Right ventricle myocardium inferior (tissue), 1 donor: ENCODE measurements at places on chromosomes 1 and 21.

DNA sequence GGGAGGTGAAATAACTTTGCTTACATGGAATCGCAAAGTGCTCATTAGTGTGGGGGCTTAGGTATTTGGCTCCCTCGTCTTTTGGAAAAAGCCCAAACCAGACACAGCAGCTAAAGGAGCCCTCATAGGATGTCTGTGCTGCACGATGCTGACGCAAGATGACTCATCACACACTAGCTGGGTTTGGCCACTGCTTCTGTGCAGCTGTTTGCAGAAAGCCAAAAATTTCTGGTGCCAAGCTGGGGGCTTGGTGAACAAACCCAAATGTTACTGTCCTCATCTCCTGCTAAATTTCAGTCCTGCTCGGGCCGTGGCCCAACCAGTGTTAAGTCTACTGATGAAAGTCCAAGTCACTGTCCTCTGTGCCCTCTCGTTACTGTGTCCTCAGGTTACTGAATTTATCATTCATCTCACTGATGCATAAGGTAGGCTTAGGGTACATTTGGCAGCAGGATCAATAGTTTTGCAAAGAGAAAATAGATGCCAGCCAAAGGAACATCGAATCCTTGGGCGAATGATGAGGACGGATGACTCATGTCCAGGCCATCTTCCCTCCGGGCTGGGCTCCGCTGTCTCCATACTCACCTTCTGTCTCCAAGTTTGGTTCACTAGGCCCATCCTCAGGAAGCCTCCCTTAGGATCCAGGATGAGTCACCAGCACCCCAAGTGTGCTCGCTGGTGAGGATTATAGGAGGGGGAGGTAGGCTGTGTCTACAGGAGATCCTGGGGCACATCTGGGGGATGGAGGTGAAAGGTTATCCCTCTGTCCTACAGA lies 177.7 kb downstream of the ADSS2 start:
- peak; percentile 70 for DNase-seq

DNA sequence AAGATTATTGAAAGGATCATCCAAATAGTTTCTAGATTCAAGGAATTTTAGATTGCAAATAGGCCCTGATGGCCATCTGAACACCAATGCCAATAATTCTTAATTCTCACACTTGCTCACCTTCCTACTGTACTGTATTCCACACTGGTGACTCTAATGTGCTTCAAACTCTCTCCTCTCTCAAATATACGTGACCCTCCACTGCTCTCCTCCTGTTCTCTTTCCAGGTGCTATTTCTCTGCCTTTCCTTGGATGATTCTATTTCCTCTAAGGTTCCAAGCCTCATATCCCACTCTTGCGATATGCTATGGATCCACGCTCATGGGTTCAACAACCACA lies 28.6 kb downstream of the KMO start:
- no peak for DNase-seq

DNA sequence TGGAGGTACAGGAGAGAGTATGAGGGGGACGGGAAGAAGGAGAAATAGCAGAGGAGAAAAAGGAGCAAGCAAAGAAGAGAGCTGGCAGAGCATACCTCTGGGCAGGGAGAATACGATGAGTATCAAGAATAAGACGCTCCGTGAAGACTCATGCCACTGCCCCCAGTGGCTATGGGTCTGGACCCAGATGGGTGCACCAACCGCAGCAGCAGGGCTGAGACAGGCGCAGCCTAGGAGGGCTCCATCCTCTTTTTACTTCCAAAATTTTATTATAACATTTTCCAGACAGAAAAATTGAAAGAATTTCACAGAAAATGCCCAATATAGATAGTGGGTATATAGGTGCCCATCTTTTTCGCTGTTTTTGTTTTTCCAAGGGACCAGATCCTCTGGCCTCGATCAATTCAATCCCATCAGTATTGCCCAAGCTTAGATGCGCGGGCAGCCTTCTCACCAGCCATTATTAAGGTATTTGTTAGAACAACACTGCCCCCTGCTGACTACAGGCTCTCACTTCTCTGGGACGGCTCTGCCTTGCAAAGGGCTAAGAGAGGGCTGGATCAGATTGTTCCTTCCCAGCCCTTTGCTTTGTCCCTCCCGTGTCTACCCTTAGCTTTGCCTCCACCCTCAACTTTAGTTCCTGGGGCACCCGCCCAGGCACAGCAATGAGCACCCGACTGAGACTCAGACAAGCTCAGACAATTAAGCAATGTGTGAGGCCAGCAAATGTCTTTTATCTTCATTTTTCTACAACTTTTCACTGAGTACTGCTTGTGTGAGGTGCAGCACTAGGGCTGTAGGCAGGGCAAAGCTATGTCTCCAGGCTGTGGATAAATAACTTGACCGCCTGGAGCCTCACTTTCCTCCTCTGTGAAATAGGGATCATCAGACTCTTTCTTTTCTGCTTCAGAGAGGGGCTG lies 17.5 kb upstream of the CAMK1G start:
- no peak for DNase-seq

DNA sequence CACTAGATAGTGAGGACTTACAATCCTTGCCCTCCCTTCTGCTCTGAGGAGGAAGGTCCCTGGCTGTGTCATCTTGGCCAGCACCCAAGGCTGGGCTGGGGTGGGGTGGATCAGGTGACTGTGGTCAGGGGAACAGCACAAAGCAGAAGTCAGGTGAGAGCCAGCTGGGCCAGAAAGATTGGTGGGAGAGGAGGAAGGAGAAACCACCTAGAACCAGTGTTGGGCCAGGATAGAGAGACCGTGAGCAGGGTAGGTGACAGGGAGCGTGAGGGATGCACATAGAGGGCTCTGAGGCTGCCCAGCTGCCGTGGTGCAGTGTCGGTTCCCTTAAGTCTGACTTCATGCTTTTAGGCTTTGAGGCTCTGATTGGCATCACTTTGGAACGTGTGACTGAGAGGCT lies 22.7 kb downstream of the NCF2 start:
- DNase-seq, result peak; percentile 90

DNA sequence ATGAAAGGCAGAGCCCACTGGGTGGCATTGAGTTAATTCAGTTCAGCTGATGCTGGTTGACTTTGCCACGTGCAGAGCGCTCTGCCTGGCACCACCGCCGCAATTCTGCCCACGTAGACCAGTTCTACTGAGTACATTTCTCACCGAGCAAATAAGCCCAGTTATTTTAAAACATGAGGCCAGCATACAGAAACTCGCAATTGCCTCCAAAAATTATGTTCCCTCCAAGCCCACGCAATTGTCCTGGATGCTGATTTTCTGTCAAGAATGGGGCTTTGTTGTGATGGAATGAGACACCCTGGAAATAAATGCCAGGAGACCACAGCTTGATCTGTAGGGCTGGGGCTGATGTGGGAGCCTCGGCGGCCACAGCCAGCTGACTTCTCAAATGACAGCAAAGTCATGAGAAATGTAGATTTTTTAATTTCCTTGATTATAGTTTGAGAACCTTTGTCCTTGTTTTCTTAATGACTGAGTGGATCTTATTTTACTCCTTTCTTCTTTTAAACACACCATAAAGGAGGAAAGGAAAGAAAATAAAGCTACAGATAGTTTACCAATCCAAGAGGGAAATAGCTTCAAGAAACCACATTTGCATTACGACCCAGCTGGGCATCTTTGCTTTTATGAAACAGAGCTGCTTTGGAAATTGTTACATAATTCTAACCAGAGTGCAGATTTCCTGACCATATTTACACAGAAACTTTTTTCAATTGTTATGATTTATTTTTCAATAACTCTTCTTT lies 11.6 kb upstream of the PARP1 start:
- no peak for DNase-seq

- no peak for DNase-seq
Observed at GRCh38 chr1:27132147-27132546, 22.8 kb downstream of the SLC9A1 start.

GRCh38 chr1:54290506-54291184 lies 90.7 kb downstream of the MRPL37 start:
- no peak for DNase-seq

DNA sequence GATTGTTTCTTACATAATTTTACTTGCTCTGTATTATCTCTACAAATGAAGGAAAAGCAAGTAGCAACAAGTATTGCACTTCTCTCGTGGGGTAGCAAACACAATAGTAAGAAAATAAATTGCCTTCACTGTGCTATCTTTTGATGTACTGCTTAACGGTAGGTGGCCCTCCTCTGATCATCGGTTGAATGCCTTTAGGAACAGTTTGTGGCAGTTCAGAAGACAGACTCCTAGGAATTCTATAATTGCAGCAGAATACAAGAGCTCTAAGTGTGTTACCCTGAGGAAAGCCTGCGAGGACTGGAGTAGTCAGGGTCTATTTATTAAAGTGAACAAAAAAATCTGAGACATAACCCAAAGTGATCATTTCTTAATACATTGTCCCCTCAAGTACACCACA lies 1135.9 kb downstream of the KCNT2 start:
- DNase-seq, result no peak

DNA sequence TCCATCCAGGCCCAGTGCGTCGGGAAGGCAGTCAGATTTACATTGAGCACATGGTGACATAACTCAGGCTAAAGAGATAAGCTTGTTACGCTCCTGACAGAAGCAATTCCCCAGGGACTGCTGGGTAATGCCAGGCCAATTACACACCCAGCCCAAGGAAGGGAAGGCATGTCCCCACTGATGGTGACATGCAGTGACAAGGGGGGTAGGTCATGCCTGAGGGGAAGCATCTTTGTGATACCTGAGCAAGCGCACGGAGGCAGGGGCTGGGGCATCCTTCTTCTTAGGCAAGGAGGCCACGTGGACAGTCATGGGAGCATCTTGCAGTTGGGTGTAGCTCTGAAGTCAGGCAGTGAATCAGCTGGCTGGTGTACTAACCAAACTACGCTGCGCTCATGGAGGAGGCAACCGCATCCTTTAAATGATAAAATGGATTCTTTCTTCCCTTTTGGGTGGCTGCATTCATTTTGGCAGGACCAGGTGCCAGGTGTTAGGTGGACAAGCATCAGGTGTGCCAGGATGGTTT lies 39.6 kb upstream of the GRIK3 start:
- no peak for DNase-seq

DNA sequence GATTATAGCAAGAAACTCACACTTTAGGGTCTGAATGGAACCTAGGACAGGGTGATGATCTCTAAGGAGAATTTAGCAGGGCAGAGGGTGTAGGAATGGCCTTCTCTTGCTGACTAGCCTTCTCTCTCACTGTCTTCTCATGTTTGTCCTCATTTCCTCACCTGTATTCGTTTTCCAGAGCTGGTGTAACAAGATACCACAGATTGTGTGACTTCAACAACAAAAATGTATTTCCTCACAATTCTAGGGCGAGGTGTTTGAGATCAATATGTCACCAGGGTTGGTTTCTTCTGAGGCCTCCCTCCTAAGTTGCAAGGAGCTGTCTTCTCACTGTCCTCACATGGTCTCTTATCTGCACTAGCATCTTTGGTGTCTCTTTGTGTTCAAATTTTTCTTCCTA lies 177.9 kb upstream of the C1orf87 start:
- no peak for DNase-seq

GRCh38 chr1:30386156-30386926 lies 337.0 kb downstream of the MATN1 start:
- no peak for DNase-seq

- no peak for DNase-seq
Observed at GRCh38 chr1:89780721-89781120, 40.1 kb upstream of the LRRC8D start.

DNA sequence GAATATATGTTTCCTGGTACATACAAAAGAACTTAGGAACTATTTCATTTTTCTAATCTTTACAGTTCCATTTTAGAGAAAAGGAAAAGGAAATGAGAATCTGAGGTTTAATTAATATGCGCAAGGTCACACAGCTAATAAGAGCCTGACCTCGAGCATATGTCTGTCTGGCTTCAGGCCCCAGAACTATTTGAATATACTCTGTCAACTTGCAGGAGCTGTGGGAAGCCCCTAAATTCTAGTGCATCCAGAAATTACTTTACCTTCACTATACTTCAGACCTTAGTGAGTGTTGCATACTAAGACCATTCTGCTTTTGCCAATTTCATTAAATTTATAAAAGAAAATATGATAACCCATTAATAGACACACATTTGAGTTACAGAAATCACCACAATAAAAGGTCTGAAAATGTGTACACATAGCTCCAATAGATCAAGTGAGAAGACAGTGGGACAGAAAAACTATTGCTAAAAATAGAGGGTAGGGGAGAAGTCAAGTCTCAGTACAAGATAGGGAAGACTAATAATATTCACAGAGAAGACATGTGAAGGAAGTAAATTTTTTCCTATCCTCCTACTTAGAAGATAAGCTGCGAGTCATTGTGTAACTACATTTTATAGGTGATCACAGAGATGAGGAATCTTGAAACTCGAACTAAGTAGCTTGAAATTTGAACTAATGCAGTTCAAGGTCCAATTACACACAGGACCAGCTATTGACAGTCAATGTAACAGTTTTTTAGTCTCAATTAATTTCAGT lies 3.8 kb downstream of the RGS13 start:
- no peak for DNase-seq
